ENCODE measurements at places on chromosomes 7 and 10.
A peak's percentile ranks its signal among the peaks of the same experiment; 100 is the strongest.

DNA sequence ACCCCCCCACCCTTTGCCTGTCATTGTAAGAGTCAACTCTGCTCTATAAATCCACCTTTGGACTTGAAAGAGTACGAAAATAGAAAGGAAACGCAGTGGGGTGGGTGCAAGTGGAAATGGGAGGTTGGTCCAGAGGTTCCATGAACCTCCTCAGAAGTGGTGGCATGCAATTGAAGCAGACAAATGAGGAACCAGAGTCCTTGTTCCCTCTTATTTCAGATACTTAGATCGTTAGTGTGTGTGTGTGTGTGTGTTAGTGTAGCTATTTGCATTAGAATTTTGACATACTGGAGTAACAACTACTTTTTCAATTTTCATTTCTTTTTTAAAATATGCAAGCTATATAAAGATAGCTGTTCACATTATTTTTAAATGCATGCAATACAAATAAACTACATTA lies 18.1 kb upstream of the TFAM start:
- DNase-seq, result no peak

DNA sequence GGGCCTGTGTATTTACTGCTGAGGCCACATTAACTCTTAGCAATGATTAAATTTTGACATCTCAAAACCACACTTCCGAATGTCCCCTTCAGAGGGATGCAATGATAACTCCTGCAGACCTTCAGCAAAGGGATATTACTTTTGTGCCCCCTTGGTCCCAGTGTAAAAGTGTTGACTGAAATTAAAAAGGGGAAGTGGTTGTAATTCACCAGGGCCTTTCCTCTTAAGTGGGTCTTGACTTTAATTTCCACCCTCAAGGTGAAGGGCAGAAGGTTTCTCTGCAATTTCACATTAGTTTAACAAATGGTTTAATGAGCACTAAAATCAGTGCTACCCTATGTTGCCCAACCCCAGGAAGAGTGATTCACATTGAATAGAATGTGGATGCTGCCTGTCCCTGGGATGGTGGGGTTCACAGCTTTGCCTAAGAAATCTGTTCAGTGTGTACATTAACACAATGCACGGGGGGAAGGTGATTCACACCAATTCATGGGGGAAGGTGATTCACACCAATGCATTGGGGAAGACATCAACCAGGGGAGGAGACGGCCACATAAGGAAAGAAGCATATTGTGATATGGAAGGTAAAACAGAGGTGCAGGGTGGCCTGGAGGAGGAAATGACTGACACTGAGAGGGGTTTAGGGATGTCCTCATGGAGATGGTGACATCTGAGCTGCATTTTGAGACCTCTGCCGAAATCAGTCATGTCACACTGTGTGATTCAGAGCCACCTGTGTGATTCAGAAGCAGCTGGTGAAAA lies 19.4 kb upstream of the TNS3 start:
- peak; percentile 55 for DNase-seq

GRCh38 chr10:10814069-10814468 lies 203.6 kb upstream of the CELF2 start:
- no peak for DNase-seq

DNA sequence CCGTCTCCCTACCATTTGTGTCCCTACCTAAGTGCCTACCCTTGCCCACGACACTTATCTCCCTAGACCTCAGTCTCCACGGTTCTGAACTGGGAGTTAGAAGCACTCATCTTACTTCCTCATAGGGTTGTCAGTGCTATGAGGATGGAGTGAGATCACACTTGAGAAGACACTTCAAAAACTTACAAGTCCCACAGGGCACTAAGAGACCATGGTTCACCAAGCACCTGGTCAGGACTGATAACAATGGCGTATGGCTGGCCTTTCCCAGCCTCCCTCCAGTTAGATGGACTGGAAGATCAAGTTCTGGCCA lies 43.2 kb downstream of the KCNMA1 start:
- DNase-seq, result no peak

DNA sequence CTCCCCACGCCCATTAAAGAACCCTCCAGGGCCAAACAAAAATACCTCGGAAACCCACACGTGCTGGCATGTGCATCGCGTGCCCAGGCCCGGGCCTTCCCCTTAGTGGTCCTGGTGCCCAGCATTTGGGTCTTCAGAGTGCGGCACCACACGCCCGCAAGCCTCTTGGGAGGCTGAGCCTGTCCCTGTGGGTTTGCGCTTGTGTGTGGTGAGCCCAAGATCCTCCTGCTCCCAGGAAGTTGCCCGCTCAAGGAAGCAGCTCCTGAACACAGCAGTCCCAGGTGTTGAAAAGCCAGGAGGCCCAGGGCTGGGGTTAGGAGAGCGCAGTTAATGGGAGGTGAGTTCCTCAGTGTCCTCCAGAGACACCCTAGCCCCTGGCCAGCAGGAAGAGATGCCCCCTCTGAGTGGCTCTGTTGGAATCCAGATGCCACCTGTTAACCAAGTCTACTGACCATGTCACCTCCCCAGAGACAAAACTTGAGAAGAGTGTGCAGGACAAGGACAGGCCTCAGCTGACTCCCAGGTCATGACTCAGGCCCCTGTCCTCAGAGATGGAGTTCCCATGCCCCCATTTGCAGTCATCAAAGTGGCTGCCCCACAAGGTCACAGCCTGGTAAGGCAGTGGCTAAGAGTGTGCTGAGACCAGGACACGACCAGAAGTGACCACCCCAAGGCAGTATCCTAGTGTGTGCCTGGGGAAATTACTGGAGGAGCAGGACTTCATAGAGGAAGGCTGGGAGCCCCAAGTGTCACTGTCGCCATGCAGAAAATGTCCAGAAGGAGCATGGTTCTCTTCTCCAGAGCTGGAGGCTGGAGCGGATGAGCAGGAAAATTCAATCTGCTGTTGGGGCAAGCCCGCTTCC lies 5.2 kb downstream of the FZD9 start:
- DNase-seq, result no peak

DNA sequence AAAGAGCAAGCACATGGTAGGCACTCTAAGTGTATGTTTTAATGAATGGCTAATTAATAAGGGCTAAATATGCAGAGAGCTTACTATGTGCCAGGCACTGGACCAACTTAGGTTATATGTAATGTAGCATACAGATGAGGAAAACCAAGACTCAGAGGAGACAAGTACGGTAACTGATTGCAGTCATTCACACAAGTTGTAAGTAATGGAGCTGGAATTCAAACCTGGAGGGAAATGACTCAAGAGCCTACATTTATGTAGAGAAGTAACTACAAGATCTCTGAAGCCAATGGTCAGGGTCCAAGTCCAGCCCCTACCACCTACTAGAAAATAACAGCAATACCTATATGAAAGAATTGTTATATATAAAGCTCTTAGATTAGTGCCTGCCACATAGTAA lies 97.3 kb upstream of the KCNIP2 start:
- no peak for DNase-seq

GRCh38 chr10:77744245-77744644 lies 106.6 kb upstream of the KCNMA1 start:
- DNase-seq, result no peak

- peak; percentile 31 for DNase-seq
Measured at GRCh38 chr7:11212080-11212711, 238.5 kb downstream of the PHF14 start.

- DNase-seq, result no peak
Measured at GRCh38 chr7:25698451-25699113, 453.4 kb upstream of the NFE2L3 start.

GRCh38 chr10:85222300-85222699 lies 893.9 kb downstream of the CCSER2 start:
- DNase-seq, result no peak

DNA sequence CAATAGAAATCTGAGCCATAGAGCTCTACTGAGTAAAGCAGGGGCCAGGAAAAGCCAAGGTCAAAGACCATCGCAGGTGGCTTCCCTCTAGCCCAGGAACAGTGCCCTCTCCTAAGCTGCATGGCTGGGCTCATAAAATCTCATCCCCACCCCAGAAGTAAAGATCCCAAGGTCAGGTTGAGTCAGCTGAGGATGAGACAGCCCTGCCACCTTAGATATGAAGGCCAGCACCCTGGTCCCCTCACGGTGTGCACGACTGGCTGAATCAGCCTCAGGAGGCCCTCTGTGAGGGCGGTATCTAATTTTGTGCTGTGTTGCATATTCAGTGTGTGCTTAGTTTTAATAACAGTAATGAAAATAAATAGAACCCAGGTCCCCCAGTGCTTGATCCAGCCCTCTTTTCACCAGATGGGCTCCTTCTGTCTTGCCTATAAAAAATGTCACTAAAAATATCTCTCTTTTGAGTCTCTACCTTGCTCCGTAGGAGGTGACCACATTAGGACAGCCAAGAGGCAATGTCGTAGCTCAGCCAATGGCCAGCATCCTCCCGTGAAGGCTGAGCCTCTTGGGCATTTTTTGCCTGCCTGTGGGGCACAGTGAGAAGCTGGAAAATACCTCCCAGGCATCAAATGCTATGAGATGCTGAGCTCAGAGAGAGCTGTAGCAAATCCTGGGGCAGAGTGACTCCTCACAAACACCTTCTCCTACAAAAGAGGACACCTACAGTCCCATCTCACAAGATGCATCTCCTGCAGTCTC lies 424.0 kb downstream of the PLXNA4 start:
- no peak for DNase-seq

- no peak for DNase-seq
Measured at GRCh38 chr7:140533394-140533872, 54.1 kb upstream of the MKRN1 start.

GRCh38 chr10:98338896-98339295 lies 70.9 kb upstream of the LOXL4 start:
- no peak for DNase-seq

DNA sequence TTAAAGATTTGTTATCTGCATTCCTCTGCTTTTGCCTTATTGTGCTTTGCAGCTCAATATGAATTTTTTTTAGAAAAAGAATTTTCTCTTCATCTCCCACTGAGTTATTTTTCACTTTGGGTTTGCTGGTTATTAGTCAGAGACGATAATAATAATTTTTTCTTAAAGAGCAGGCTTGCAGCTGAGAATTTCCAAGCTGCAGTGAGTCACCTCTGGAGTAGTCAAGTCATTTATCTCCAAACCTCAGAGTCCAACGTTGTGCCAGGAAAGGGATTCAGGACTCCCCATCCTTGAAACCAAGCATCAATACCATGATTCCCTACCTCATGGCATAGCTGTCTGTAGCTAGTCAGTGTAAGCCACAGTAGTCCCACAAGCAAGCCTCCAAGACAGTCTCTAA lies 15.2 kb upstream of the EGR2 start:
- DNase-seq, result no peak

GRCh38 chr10:18216482-18216881 lies 76.3 kb downstream of the CACNB2 start:
- DNase-seq, result no peak

DNA sequence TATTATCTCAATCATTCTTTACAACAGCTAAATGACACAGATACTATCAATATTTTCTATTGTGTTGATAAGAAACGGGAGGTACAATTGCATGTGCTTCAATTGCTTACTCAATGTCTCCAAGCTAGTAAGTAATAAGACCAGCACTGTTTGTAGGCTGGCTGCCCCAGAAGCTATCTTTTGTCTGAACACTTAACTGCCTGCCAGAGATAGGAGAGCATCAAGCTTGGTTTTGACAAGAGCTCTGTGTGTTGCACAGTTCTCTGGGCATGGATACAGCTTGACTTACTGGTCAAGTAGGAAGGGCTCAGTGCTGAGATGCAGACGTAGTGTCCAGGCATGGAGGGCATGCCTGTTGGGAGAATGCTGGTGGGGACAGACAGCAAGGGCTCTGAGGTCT lies 26.3 kb upstream of the CAPZA2 start:
- DNase-seq, result no peak

DNA sequence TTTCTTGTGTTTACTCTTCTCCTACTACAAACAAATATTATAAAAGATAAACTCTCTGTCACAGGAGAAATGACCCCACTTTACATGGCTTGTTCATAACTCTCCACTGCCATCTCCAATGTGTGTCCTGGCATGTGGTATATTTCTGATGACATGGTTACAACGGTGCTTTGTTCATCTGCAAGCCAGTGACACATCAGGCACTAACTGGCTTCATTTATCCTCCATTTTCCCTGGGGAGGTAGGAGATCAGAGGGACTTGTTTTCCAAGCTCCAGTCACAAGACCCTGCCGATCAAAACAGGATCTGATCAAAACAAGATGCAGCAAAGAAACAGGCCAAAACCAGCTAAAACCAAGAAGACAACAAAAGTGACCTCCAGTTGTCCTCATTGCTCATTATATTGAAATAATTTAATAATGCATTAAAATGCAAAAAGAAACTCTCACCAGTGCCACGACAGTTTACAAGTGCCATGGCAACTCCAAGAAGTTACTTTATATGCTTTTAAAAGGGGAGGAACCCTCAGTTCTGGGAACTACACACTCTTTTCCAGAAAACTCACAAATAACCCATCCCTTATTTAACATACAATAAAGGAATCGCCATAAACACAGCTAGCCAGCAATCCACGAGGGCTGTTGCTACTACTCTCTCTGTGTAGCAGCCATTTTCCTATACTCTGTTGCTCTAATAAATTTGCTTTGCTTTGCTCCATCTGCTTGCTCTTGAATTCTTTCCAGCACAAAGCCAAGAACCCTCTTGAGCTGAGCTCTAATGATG lies 224.2 kb downstream of the XPNPEP1 start:
- no peak for DNase-seq

DNA sequence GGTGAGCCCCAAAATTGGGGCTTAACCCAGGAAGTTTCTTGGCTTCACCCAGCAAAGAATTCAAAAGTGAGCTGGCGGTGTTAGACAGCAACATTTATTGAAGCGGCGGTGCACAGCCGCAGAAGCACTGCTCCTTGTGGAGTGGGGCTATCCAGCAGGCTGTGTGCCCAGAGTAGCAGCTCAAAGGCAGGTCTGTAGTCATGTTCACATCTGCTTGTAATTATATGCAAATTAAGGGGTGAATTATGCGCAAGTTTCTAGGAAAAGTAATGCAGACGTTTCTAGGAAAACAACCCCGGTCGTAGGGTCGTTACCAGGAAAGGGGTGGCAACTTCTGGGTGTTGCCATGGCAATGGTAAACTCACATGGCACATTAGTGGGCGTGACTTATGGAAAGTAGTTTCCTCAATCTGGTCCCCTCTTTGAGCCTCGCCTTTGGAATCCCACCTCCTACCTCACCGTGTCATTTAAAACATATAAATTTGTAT lies 13.7 kb upstream of the KBTBD2 start:
- peak; percentile 38 for DNase-seq

GRCh38 chr7:94003446-94004023 lies 620 bp downstream of the BET1 start:
- DNase-seq, result no peak

DNA sequence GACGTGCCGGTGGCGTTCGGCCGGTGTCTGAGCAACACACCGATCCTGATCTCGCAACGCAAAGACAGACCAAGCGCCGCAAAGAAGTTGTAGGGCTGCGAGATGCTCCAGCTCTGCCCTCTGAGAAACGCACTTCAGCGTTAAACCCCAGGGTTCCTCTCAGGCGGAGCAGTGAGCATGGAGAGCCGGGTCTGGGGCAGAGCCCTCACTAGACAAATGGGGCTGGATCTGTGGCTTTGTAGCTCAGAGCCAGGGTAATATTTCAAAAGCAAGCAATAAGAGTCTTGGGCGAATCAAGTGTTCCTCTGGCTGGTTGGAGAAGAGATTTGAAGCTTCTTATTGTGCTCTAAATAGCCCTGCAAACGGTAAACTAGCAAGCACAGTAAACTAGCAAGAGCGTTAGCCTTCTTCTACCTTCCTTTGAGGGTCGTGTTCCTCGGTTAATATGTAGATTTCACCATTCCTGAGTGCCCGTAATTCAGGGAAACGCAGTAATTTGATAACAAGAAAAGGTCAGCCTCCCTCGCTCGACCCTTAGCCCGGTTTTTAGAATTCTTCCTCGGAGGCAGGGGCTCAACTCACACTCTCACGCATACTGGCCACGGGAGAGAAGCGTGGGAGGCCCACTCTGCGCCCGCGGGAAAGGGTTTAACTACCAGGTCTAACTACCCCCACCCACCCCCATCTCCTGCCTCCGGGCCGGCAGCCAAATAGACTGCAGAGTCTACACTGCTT lies 6.7 kb downstream of the SKAP2 start:
- peak; percentile 36 for DNase-seq

All from naive B cell (primary cell).